ENCODE measurements at places on chromosomes 1 and 21.

GRCh38 chr1:162882248-162882674 is 21.3 kb upstream of the CCDC190 start:
- peak; percentile 16 for DNase-seq

DNA sequence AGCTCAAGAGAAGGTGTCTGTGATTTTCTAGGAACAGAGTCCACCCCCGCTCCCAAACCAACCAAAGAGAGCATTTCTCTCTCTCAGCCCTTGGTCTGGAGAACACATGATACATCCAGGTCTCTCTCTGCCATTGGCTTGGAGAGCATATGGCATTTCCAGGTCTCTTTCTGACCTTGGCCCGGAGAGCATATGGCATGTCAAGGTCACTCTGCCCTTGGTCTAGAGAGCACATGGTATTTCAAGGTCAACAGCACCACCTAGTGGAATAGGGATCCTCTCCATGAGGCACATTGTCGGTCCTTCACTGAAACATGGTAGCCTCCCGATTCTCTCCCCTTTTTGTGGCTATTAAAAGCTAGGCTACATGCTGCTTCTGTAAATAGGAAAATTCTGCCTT is 437.7 kb upstream of the OLFM3 start:
- DNase-seq = peak; percentile 21

DNA sequence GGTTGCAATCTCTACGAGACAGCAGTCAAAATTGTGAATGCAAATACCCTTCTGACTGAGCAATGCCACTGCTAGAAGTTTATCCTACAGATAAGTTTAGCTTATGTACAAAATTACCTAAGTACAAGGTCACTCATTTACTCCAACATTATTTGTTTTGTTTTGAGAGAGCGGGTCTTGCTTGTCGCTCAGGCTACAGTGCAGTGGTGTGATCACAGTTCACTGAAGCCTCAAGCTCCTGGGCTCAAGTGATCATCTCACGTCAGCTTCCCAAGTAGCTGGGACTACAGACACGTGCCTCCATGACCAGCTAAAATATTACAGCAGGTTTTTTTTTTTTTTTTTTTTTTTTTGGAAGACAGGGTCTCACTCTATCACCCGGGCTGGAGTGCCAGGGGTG is 15.4 kb downstream of the RBM34 start:
- no peak for DNase-seq

- no peak for DNase-seq
These were observed 13.2 kb downstream of the SEMA6C start for GRCh38 chr1:151133018-151133806.

GRCh38 chr1:232477728-232478127 is 152.2 kb downstream of the SIPA1L2 start:
- DNase-seq = no peak

- no peak for DNase-seq
These were observed 98.1 kb downstream of the TM2D1 start for GRCh38 chr1:61626816-61627215.

DNA sequence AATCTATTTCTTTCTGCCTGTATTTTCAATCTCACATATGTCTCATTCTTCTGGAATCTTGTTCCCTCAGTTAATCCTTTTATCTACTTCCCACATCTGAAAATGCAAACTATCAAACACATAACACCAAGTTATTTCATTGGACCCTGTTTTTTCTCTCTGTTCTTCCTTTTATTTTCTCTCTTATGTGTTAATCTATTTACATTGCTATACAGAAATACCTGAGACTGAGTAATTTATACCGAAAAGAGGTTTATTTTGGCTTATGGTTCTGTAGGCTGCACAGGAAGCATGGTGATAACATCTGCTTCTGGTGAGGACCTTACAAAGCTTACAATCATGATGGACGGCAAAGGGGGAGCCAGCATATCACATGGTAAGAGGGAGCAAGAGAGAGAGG is 247.6 kb downstream of the TGFB2 start:
- no peak for DNase-seq

GRCh38 chr1:246622035-246622652 is 55.9 kb downstream of the CNST start:
- DNase-seq = no peak

- DNase-seq = no peak
These were observed 18.8 kb downstream of the RALGPS2 start for GRCh38 chr1:178743801-178744200.

GRCh38 chr1:78231894-78232293 is 186.1 kb downstream of the GIPC2 start:
- DNase-seq = no peak

DNA sequence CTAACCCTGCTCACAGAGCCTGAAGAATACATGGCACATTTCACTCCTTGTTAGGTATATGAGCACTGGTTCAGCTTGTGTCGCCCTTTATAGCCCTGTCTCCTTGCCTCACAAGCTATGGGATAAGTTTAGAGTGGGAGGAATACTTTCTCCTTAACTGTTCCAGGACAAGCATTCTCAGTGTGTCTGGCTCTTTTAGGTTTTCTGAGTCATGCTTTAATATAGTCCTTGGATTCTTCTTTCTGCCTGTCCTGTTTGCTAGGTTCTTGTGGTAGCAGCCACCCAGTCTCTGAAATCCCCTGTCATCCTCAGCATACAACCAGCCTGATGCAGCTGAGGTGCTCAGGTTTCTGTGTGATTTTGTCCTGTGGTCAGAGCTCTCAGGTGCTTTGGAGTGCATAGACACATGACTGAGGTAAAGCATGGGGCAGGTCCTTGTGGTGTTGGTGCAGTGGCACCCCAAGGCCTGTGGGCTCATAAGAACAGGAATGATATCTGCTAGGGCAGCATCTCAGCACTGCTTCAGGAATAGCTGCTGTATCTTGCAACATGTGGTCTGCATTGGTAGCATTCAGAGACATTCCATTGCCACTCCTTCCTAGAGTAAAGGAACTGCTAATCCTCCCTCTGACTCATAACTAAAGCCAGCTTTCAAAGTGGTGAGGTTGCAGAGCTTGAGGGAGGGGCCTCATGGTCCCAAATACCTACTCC is 14.2 kb upstream of the CASQ2 start:
- DNase-seq = no peak

DNA sequence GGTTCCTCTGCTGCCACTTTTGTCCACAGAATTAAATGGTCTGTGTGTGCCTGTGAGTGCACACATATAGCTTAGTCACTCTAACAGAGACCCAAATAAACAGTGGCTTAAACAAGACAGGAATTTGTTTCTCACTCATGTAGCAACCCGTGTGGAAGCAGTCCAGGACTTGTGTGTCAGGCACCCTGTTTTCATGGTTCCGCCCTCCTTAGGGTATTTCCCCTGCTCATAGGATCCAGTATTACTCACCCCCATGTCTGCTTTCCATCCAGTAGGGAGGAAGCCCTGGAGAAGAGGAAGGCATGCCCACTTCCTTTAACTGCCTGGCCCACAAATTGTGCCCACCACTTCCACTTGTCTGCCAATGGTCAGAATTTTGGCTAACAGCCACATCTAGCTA is 41.3 kb upstream of the TACSTD2 start:
- no peak for DNase-seq

DNA sequence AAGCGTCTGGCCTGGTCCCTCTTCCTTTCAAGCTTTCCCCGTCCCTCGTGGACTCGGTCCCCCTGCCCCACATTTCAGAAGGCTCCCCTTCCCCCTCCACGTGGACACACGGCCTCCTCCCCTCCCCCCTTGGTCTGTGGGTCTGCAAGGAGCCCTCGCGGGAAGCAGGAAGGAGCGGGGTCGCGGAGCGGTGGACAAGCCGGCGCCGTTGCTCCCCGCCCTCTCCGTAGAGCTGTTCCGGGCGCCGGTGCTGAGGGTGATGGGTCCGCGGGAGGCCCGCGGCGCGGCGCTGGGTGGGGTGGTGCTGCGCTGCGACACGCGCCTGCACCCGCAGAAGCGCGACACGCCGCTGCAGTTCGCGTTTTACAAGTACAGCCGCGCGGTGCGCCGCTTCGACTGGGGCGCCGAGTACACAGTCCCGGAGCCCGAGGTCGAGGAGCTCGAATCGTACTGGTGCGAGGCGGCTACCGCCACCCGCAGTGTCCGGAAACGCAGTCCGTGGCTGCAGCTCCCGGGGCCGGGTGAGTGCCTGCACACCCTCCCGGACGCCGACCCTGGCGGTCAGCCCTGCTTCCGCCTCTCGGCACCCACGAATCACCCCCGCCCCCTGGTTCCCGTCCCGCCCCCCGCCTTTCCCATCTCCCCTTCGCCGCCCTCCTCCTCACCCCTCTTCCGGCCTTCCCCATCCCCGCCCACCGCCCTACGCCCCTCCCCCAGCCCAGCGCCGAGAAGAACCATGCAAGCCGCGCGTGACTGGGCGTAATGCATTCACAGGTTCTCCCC is 5.3 kb downstream of the FCRLB start:
- peak; percentile 90 for DNase-seq

DNA sequence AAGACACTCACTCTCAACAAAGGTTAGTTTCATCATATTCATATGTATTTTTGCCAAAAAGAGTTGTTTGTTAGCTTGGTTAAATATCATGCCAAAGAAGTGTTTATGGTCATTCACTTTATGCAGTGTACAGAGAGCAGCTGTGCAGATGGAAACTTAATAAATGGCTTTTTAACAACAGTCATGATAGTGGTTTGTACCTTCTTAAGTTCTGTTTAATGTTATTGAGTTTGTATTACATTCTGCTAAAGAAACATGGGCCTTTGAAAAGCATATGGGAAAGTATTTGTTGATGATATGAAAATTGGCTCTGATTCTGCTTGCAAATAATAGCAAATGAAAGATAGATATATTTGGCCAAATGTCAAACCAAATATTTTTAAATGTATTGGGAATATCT is 607.3 kb downstream of the NCAM2 start:
- no peak for DNase-seq

DNA sequence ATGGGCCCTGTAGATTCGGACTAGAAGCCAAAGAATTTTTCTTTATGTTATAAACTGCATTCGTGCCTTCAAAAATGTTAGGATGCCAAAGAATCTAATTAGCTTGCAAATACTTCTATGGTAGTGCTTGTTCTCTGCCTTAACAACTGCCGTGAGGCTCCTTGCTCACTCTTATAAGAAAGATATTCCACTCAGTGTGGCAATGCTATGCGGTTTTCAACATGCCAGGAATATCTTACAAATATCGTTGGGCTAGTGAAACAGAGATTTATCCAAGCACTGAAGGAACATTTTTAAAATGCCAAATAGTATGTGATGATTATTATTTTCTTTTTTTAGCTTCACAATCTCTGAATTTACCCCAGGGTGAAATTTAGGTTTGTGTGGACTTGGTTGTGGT is 198.2 kb downstream of the GREM2 start:
- DNase-seq = no peak

DNA sequence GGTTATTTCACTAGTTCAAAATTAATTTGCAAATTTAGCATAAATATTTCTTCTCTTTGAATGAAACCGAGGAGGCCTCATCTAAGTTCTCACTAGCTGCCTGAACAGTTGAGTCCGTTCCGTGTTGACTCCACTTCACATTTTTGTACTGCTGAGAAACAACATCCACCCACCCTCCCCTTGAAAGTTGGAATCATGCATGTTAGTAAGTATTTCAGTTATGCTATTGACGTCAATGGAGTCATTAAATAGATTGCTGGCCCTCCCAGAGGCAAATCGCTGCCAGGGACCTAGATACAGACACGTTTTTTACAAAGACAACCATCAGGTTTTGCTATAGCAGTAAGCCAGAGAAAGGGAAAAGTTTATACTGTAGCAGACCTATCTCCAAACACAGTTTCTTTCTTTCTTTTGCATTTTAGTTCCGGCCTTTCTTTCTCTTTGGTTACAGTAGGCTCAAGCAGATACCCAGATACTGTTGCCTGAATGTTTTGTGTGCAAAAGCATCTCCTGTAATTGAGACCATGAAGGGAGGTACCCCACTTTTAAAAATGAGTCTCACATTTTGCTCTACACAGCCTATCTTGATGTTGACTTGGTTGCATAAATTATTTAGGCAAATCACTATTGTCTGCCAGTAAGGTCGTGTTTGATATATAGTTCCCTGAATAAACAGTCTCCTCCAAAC is 262.6 kb upstream of the SGIP1 start:
- DNase-seq = no peak

DNA sequence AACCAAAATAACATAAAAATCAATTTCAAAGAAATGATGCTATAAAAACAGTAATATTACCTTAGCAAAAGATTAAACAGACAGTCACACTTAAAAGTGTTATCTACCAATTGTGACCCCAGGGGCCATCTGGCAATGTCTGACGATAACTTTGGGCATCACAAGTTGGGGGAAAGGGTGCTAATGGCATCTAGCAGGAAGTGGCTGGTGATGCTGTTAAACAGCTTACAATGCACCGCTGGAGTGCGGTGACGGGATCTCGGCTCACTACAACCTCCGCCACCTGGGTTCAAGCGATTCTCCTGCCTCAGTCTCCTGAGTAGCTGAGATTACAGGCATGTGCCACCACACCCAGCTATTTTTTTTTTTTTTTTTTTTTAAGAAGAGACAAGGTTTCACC is 27.6 kb downstream of the NUP133 start:
- no peak for DNase-seq

GRCh38 chr21:28247454-28248020 is 745.1 kb downstream of the LTN1 start:
- DNase-seq = no peak

GRCh38 chr1:88650676-88651418 is 33.2 kb upstream of the PKN2 start:
- no peak for DNase-seq

- no peak for DNase-seq
These were observed 70.1 kb upstream of the ESRRG start for GRCh38 chr1:216793303-216793702.

DNA sequence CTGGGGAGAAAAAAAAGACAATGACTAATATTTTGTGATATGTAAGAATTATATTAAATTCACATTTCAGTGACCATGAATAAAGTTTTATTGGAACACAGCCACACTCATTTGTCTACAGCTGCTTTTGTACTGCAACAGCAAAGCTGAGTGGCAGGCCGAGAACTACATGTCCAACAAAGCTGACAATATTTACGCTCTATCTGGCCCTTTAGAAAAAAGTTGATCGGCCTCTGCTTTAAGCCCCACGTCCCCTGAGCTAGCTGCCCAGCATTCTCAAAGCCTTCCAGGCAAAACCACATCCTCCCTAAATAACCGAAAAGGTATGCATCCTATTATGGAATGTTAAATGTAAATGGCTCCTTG is 8.6 kb downstream of the SLC2A1 start:
- no peak for DNase-seq

DNA sequence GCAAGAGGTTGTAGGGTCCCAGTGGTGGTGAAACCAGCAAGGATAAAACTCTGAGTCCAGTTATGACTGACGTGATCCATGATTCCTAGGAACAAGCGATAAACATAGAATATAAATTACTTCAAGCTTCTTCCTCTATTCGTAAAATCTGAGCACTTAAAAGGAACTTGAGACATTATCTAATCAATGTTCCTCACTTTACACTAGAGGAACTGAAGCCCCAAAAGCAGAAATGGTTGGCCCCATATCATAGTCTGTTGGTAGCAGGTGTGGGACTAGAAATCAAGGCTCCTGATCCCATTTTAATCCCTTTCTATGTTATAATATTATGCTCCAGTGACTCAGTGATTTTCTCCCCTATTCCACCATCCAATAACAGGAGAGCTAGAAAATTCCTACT is 21.9 kb upstream of the MNDA start:
- DNase-seq = no peak

Measured in RPMI8226 (cell line).